ENCODE measurements at places on chromosomes 1 and 21. TPM values are rescaled to one million over a fixed set of nuclear protein-coding genes. Genes with fewer than 3 reads are reported as not detected.

BCL2L15 gene
- total RNA-seq: 0.15 TPM

DNA sequence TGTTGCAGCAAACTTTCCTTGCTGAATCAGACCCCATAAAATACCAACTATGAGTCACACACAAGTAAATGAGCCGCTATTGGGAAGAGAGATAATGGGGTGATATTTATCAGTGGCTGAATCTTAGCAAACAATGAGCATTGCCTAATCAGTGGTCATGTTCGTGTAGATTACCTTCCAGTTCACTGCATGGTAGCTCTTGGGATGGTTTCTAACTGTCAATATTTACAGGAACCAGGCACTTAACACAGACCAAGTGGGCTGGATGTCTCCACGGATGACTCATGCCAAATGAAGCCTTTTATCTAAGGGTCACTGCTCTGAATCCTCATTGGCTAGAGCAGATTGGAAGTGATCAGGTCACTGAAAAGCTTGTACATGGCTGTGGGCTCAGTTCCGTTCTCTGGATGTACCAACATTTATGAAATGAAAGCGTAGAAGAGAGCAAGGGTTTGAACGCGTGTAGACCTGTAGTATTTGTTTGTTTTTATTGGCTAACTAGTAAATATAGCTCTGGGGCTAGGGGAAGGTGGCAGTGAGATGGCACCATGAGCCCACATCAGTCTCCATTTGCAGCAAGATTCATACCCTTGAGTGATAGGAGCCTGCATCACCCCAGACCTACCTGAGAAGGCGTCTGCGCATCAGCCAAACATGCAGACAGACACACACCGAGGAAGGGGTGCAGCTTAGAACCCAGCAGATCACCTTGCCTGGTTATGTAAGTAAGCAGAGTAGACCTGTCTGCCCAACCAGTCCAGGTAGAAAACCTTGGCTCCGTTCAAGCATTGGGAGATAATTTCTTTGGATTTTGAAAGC, 153.3 kb downstream of the TOMM20 start:
- ATAC-seq: no peak

DNA sequence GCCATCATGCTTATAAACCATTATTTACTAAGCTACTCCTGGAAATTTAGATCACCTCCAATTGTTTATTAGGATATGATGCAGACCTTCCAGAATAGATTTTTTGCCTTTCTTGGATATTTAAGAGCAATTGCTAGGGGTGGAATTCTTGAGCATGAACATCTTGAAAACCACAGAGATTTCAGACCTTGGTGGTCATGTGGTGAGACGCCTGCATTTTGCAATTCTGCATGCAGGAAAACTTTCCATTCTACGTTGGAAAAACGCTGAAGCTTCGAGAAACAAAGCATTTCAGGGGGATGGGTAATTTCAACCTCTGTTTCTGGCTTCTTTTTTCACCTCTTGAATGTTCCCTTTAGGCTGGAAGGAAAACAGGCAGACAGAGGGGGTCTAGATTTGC, 596.3 kb downstream of the KIF26B start:
- no peak for ATAC-seq

CYP2J2 gene
- total RNA-seq: not detected

DNA sequence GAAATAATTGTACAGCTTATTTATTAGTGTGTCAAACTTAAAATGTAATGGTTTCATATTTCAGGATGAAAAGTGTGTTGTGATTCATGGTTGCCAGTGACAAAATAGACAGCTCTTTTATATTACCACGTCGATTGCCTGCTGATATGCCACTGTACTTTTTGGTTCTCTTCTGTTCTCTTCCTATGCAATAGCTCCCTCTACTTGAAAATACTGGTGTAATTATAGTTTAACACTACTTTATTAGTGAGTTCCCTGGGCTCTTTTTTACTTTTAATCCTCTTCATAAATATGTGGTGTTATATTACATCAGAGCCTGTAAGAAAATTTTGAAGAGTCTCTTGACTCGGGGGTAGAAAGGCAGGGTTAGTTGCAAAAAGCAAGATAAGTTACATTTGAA, 111.3 kb downstream of the PATJ start:
- no peak for ATAC-seq

DNA sequence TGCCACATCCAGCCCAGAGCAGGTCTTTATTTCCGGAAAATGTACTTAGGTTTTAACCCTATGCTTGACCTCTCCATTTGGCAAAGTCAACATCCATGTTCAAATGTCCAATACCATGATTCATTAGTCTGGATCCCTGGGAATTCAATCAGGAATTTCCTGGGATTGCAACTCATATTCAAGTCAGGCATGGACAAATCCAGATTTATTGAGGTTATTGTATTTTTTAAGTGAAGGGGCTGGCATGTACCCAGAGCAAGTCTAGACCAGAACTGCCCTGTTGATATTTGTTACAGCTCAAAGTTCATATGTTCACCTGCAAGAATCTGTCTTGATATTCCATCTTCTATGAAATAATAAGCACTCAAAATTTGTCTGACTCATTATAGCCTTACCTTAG, 521.1 kb downstream of the ADGRL2 start:
- ATAC-seq: no peak

- ATAC-seq: no peak
Measured at GRCh38 chr1:119797606-119798005, 13.7 kb downstream of the REG4 start.

GRCh38 chr1:2866422-2867086, 65.1 kb upstream of the TTC34 start:
- ATAC-seq: no peak

GRCh38 chr1:60922304-60922703, 160.1 kb upstream of the NFIA start:
- ATAC-seq: peak; percentile 70

GRCh38 chr1:20699558-20699957, 18.2 kb downstream of the KIF17 start:
- ATAC-seq: no peak

- no peak for ATAC-seq
Measured at GRCh38 chr1:58931756-58932155, 147.9 kb upstream of the JUN start.

DNA sequence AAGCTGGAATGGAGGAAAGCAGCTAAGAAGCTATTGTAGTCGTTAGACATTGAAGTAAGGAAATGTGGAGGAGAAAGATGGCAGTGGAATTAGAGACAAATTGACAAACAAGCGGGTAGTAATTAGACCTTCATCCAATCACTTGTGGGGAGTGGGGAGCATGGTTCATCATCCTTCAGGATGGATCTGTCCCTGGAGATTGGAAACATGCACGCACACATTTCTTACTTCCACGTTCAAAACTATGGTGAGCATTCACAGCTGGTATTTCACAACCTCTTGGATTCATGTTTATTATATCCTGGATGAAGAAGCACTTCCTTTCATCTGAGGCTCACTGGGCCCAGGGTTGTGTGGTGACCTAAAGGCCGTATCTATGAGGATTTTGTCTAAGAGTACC, 188.1 kb downstream of the ST6GALNAC3 start:
- ATAC-seq: no peak

DNA sequence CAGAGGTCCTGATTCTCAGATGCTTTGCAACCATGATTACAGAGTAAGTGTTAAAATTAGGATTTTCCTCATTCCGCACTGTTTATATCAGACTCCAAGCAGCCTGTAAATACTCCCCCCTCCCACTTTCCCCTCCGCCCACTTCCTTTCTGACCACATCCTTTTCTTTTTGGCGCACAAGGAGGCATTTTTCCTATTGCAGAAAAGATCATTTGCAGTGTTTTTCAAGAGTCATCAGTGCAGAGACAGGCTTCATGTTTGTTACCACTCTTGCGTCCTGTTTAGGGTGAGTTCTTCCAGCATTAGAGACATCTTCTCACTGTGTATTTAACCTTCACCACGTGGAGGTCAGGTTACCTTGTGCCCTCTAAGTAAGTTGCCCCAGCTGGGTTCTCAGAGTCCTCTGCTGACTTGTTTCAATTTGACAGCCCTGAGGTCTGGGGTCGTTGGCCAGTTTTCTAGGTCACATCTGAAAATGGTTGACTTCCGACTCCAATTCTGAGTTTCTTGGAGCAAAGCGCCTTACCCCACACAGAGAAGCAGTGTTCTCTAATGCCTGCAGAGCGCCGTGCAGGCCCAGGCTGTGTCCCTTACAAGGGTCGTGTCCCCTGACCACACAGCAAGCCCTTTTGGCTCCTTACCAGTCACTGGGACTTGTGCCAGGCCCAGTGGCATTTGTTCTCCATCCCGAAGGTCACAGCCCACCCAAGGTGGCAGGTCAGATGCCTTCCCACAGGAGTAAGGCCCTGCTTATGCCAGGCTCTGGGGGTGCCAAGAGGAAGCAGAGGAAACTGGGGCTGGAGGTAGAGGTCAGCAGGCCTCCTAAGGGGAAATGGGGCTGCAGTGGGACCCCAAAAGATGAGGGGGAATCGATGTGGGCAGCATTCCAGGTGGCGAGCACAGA, 85.6 kb downstream of the FAM78B start:
- ATAC-seq: no peak

- no peak for ATAC-seq
Measured at GRCh38 chr1:17117451-17118265, 1.6 kb downstream of the PADI2 start.

DNA sequence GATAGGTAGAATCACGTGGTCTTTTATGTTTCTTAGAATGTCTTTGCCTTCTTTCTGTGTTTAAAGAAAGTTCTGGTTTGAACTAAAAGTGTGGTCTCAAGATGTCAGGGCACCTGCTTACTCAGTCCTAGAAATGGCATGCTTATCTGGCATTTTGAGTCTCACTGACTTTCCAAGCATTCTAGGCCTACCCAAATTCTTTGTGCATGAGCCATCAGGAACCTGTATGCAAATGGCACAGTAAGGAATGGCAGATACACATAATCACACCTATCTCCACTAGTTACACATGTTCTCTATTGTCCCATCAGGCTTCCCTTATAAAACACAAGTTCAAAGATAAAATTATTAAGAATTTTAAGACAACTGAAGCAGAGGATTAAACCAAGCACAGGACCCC, 29.5 kb upstream of the CLCA4 start:
- no peak for ATAC-seq

GRCh38 chr21:46639489-46640386, 4.3 kb downstream of the PRMT2 start:
- no peak for ATAC-seq

DNA sequence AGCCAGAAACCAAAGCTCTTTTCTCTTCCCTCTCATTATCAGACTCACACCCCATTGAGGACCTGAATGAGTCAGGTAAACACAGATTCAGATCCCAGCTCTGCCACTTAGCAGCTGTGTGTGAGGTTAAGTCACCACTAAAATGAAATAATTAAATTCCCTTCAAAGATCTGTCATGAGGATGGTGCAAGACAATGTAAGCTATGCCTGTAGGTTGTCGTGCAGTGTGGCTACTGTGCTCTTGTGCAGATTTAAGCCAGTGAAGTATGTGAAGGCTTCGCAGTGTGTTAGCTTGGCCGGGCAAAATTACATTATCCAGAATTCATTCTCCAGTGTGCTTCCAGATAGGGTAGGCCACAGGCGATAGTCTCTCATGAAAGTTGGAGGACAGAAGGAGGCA, 13.6 kb downstream of the UBL4B start:
- no peak for ATAC-seq

Data from gastroesophageal sphincter (tissue), 4 donors.